ENCODE measurements at places on chromosomes 2 and 18. TPM values are rescaled to one million over a fixed set of nuclear protein-coding genes. Genes with fewer than 3 reads are reported as not detected.

SP3 gene
- total RNA-seq, result 128 TPM

NTSR2 gene
- not detected for total RNA-seq

- H3K4me3 ChIP-seq, result no peak overlapping the region
- no peak for DNase-seq
- no peak overlapping the region for H3K27ac ChIP-seq
- H3K36me3 ChIP-seq, result no peaks in the 10 kb centered on the region
These were observed 35.5 kb upstream of the GNAL start for GRCh38 chr18:11653521-11653920.

COL3A1 gene
- 0.12 TPM for total RNA-seq

DNA sequence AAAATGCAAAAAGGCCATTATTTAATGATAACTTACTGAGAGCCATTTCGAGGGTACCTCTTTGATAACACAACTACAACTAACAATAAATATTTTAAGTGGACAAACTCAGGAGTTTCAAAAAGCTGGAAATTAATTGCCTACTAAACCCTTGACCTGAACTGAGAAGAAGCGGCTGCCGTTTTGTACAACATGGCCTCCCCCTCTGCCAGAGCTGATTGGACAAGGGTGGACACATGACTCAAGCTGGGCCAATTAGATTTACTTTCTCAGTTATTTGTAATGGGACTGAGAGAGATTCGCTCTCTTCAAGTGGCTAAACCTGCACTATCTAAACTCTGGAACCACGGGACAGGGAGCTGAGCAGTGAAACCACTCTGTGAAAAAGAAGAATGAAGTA is 135.9 kb upstream of the SERPINE2 start:
- no peak for DNase-seq
- peaks cover 7% of the 10 kb centered on the region for H3K27me3 ChIP-seq
- H3K27ac ChIP-seq, result no peak overlapping the region
- no peaks in the 10 kb centered on the region for H3K4me1 ChIP-seq
- H3K4me3 ChIP-seq, result no peak overlapping the region

DNA sequence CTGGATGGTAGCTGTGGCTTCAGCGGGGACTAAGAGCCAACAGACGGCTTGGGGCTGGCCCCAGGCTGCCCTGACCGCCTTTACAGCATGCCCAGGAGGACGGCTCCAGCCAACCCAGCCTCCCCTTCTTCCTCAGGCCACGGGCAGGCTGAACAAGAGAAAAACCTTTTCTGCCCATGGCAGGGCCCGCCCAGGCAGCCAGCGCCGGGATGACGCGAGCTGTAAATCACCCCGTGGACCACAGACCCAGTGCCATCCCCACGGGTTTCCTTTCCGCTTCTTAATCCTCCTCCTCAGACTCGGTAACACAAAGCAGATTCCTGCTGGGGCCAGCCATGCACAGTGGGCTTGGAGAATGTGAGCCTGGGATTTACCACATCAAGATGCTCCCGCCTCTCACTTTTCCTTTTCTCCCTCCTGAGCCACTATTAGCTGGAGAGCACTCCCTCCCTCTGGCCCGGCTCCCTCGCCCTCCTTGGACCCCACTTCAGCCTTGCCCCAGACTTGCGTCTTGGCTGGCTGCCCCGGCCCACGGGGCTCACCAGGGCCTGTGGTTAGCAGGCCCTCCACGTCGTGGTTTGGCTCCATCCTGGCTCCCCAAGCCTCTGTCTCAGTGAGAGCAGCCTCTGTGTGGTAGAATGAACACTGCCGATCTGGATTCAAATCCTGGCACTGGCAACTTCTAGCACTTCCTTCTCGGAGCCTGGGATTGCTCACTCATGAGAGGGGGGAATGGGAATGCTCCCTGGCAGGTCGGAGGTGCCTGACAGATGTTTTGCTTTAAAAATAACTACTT is 31.4 kb downstream of the ATOH8 start:
- H3K27me3 ChIP-seq, result peaks cover 13% of the 10 kb centered on the region
- no peak overlapping the region for H3K4me3 ChIP-seq
- H3K36me3 ChIP-seq, result no peaks in the 10 kb centered on the region
- H3K4me1 ChIP-seq, result peaks cover 7% of the 10 kb centered on the region
- no peak overlapping the region for H3K27ac ChIP-seq

SCN7A gene
- total RNA-seq, result not detected

GRCh38 chr2:230205034-230205433 is 14.8 kb downstream of the SP110 start:
- peak overlapping the region; percentile 65 for H3K4me3 ChIP-seq
- H3K36me3 ChIP-seq, result peaks cover 39% of the 10 kb centered on the region
- no peak for DNase-seq

ACVR1C gene
- 2.3 TPM for total RNA-seq
